ENCODE measurements at places on chromosomes 2 and 18.

- DNase-seq: peak; percentile 49
These were observed 75.8 kb upstream of the TCF7L1 start for GRCh38 chr2:85057226-85057962.

DNA sequence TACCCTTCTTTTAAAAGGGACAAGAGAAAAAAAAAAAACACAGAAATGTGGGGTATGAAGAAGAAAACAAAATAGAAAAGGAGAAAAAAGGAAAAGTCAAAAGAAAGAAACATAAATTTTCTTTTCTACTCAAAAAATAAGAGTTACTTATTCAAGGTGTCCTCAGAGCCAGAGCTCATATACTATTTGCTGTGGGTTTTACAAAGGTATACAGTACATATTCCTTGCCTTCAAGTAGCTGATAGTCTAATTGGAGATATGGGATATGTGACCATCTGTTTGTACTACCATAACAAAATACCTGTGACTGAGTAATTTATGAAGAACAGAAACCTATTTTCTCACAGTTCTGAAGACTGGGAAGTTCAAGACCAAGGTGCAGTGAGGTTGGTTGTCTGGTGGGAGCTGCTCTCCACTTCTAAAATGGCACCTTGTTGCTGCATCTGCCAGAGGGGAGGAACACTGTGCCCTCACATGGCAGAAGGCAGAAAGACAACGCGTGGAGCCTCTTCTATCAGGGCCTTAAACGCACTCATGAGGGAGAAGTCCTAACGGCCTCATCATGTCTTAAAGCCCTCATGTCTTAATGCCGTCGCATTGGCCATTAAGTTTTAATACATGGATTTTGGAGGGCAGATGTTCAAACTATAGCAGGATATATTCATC, 33.9 kb downstream of the NBAS start:
- DNase-seq: no peak

DNA sequence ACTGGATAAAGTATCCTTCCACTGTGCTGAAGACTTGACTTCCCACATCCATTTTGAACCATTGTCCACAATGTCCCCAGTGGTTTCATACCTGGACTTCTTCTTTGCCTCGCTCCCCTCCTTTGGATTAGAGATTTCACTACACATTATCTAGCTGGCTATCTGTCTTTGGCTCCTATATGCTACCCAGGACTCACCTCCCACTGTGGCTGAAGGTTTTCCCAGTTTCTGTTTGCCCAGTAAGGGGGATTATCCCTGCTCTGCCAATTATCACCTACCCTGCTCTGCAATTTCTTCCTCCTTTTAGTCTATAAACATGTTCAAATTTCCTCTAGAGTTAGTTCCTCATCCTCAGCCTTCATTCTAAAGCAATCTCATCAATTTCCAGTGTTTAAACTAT, 9.1 kb downstream of the NDUFS1 start:
- no peak for DNase-seq

- DNase-seq: peak; percentile 58
These were observed 39.1 kb upstream of the GALNT3 start for GRCh38 chr2:165833156-165833555.

- DNase-seq: no peak
These were observed 313.6 kb upstream of the CDH20 start for GRCh38 chr18:61019338-61020301.

DNA sequence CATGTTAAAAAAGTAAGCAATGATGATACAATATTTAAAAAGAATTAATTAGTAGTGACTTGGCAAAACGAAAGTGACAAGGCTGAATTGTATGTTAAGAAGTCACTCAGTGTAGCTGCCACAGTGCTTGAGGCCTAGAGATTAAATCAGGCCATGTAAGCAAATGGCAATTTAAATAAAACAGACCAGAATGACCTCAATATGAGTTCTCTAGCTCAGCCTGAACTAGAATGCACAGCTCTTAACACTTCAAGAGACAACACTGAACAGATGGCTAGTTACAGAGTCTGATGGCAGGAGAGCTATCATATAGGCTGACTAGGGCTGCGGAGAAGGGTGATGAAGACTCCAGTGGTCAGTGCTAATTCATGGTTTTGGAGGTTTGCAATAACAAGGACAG, 117.9 kb upstream of the ZBTB14 start:
- DNase-seq: no peak

- no peak for DNase-seq
These were observed 100.0 kb downstream of the MAP2 start for GRCh38 chr2:209523867-209524266.

DNA sequence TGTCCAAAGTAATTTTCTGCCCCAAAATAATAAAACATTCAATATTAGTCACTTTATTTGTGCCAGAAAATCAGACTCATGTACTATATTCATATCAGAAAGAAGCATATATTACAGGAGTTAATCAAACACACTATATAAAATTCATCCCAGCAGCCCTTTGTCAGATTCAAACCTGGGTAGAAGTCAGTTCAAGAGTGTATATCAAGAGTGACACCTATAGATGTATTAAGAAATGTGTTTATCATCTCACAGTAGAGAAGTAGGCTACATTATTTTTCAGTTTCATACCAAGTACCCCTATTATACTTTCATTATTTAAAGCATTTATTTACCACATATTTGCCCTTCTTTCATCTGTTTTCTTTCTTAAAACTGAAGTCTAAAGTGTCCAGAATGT, 193.2 kb upstream of the DDX18 start:
- no peak for DNase-seq
